Hematopoietic multipotent progenitor cell treated with erythropoietin and hydrocortisone succinate and interleukin-3 and kit ligand, for 6 days (in vitro differentiated cells): ENCODE measurements at places on chromosomes 5 and 9.

DNA sequence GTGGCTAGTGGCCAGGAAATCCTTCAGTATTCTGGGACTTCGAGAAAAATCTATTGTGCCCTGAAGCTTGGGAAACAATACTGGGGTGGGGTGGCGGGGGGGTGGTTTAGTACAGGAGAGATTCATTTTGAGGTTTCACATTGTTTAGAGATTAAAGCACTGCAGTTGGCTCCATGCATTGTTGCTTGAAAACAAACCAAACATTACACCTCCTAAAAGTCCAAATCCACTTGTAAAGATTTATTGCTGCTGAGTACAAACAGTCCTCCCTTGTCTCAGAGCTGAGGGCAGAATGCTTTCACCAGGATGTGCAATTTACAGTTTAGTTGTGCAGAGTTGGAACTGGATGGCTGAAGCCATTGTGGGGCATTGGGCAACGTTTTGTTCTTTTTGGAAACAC, 49.4 kb downstream of the GGTA1 start:
- DNase-seq: no peak

DNA sequence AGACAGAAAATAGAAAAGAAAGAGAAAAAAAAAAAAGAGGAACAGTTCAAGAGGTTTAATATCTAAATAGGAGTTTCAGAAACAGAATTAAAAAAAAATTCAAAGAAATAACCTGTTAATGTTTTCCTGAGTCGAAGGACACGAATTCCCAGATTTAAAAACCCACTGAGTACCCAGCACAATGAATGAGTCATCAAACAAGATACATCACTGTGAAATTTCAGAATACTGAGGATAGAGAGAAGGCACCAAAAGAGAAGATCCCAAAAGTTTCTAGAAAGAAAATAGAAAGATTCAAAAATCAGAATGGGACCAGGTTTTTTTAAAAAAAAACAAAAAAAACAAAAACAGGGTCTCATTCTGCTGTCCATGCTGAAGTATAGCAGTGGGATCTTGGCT, 8.8 kb downstream of the CDO1 start:
- no peak for DNase-seq

DNA sequence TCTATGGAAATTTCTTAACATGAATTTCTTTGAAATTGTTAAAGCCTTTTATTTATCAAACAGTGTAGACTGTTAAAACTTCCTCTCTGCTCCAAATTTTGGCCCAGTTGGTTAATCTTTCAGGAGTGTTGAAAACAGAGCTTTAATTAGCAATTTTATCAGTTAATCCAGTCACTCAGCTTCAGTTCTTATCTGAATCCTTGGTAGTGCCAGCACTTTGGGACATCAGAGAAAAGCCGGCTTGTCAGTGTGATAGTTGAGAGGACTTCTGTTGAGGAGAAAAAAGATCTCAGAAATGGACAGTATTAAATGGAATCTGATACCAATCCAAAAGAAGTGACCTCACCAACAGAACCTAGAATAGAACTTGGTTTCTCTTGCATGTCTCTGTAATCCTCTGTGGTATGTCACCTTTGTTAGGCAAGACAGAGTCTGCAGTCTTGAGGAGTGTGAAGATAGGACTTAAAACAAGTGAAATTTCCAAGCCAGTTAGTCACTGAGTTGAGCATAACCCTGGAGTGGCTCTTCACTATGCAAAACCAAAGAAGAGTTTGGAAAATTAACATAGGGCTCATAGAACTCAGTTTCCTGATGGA, 251.8 kb downstream of the NNT start:
- DNase-seq: no peak

- no peak for DNase-seq
Observed at GRCh38 chr5:179783128-179783527, 10.7 kb upstream of the LTC4S start.

GRCh38 chr5:131217791-131218190, 46.1 kb upstream of the CDC42SE2 start:
- DNase-seq: no peak

DNA sequence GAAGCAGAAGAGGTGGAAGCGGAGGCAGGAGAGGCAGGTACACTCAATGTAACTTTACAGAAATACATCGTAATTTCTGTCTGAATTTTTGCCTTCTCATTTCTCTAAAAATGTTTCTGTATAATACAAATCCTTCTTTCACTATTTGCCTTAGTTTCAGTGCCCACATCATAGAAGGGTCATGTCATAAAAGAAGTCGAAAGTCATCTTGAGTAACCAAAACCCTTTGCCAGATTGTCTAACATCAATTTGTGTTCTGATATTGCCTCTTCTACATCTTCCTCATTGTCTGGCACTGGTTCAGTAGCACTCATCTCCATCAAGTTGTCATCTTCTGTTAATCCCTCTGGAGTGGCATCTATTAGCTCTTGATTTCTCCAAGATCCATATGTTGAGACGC, 6.2 kb upstream of the CYFIP2 start:
- no peak for DNase-seq

- no peak for DNase-seq
Observed at GRCh38 chr5:146084376-146084775, 21.0 kb downstream of the PLAC8L1 start.

- no peak for DNase-seq
Observed at GRCh38 chr5:134028496-134028895, 23.7 kb upstream of the VDAC1 start.

GRCh38 chr5:135521964-135522363, 13.8 kb downstream of the NEUROG1 start:
- DNase-seq: no peak

DNA sequence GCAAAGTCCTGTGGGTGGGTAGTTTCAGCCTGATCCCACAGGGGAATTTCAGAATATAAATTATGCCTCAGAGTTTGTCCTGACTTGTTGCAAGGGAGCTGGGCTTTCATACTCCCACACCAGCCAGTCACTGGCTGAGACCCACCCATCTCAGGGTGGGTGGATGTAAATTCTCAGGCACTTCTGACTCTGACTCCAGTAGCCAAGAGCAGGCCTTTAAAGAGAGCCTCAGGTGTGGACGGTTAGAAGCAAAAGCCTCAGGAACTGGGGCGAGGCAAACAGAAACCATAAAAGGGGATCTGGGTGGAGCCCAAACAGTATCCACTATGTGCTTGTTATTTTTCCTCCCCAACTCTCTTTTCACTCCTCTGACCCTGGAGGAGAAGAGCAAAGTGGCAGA, 28.6 kb upstream of the FBXW11 start:
- DNase-seq: peak; percentile 20

GRCh38 chr9:121485623-121486022, 14.0 kb downstream of the GGTA1 start:
- DNase-seq: peak; percentile 65

DNA sequence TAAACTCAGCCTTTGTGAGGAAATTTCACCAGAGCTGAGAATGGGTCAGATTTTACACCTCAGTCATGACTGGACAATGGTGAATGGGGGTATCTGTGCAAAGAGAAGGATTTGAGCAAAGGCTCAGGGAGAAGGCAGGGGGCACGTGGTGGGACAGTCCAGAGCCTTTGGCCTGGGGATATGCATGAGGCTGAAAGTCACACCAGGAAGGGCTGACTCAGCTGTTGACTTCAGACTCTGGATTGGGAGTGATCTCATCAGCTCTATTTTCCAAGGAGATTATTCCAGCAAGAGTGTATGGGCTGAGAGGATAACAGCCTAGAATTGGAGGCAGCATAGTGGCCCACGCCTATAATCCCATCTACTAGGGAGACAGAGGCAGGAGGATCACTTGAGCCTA, 53.6 kb downstream of the SAXO1 start:
- DNase-seq: no peak

GRCh38 chr9:30723656-30724055, 1660.8 kb upstream of the ACO1 start:
- DNase-seq: no peak

GRCh38 chr9:4829969-4830368, 37.2 kb downstream of the RCL1 start:
- no peak for DNase-seq

- DNase-seq: no peak
Observed at GRCh38 chr9:112894041-112894440, 3.4 kb upstream of the SLC46A2 start.

DNA sequence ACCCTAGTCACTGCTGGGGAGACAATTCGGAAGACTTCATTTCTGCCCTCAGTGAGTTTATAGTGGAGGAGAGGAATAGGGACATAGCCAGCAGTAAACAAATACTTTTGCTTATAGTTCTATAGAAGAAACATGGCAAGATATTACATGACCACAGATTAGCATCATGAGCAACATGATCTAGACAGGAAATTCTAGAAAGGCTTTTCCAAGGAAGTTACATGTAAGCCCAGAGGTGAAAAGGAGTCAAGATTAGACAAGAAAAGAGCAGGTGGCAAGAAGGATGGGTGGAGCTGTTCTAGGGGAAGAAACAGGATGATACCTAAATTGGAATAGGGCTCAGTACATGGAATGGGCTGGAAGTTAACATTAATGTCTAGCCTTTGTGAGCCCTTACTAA, 82.8 kb upstream of the MYO10 start:
- no peak for DNase-seq

DNA sequence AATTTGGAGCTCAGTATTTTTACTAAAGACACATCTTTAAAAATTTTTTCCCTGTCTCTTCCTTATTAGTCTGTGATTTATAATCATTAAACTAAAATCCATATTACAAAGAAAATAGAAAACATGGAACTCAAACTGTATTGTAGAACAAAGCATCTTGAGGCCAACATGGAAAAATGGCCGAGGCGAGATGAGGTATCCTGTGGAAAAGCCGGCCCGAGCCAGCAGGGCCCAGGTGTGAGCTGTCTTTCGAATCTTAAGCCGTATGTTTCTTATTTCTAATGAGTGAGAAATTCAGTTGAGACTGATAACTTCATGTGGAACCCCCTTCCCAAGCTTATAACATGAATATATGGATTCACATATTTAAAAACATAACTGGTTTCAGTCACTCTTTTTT, 170.4 kb upstream of the OTULINL start:
- DNase-seq: no peak

GRCh38 chr9:24398466-24398865, 147.2 kb downstream of the IZUMO3 start:
- DNase-seq: no peak

- peak; percentile 4 for DNase-seq
Observed at GRCh38 chr9:14565352-14566016, 127.7 kb downstream of the ZDHHC21 start.
